ENCODE measurements at places on chromosomes 11 and 22. TPM values are rescaled to one million over a fixed set of nuclear protein-coding genes. Genes with fewer than 3 reads are reported as not detected.

DNA sequence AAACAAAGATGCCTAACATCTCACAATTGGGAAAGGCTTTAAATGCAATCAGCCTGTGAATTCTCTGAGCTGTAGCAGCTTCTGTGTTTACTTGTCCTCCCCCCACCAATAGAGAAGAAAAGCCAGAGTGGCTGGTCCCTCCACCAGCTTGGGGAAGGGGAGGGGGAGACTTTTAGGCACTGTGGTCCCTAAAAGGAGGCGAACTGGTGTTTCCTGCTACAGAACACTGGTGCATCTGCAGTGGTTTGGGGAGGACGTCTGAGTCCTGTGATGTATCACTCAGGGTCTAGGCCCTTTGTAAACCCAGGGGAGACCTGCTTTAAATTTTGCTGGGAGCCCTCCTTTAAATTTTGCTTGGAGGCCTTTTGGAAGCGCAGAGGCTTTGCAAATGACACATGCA is 16.9 kb downstream of the TNRC6B start:
- peaks cover 44% of the 10 kb centered on the region for H3K4me1 ChIP-seq
- H3K4me3 ChIP-seq: no peak overlapping the region
- no peaks in the 10 kb centered on the region for H3K36me3 ChIP-seq
- no peak overlapping the region for H3K27ac ChIP-seq
- no peak for DNase-seq
- no peaks in the 10 kb centered on the region for H3K27me3 ChIP-seq

DNA sequence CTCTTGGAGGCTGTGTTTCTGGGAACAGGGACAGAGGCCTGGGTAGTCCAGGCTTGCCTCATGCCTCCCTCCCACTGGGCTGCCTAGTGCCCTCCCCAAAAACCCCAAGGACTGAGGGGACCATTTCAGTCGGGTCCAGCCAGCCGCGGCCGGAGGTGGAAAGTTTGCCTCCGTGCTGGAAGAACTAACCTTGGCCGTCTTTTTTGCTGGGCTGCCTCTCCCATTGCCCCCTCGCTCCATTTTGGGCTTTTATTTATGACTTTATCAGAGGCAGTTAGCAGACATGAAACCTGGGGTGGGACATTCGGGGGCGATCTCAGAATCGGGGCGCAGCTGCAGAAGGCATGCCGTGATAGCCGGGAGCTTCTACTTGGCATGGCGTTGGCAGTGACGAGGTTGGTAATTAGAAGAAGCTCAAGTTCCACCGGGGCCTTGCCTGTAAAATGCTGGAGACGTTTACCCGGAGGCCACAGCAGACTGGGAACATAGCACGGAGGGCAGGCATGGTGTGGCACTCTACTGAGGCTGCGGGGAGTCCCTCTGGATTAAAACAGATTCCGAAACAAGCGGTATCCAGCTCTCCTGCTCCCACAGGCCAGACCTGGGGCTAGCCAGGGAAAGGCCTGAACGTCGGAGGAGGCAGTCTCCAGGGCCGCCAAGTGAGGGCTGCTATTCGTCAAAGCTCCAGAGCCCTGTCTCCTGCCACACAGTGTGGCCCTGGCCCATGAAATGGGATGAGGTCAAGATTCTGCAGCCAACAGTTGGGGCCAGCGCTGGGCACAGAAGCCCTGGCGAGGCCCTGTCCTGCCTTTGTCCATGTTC is 76.4 kb upstream of the PPARA start:
- no peak for DNase-seq
- peak overlapping the region; percentile 73 for H3K27ac ChIP-seq
- H3K36me3 ChIP-seq: no peaks in the 10 kb centered on the region
- peak overlapping the region; percentile 85 for H3K4me3 ChIP-seq
- H3K4me1 ChIP-seq: no peaks in the 10 kb centered on the region

DNA sequence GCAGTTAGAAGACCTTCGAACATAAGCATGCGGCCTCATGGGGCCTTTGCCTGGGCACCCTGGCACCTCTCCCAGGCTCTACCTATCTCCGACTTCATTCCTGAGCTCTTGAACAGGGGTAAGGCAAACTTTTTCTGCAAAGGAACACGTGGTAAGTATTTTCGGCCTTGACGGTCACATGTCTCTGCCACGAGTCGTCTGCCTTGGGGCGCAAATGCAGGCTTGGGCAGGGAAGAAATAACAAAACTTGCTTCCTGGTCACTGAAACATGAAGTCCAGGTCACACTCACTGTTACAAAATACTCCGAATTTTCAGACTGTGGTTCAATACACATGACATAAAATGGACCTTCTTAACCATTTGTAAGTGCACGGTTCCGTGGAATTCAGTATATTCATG is 3.4 kb upstream of the ASCL2 start:
- no peak for DNase-seq
- H3K27ac ChIP-seq: no peak overlapping the region
- no peaks in the 10 kb centered on the region for H3K4me1 ChIP-seq

The CECR2 gene
- 5.1 TPM for total RNA-seq

DNA sequence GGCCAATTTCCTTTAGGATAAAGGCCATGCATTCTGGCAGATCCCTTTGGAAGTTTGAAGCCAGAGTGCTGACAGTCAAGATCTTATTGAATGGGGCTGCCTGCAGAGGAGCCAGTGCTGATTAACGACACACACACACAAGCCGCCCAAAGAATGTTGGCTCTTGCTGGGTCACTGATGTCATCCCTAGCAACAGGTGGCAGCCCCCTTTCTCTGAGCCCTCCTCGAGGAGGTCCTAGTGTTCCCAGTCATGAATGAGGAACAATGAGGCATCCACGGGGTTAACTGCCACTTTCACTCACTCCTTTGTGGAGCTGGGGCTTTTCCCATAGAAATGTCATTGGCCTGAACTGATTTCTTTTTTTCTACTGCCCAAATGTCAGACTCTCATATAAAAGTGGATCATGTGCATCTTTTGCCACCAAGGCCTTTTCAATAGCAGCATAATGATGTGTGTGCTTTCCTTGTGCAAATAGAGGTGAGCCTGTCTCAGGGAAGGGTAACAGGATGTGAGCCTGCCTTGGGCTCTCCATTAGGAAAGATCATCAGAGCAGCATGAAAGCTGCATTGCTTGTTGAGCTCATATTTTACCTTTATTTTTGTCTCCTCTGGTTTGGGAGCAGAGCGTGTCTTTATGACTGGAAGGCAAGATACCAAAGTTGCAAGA is 301.8 kb upstream of the MTNR1B start:
- H3K27me3 ChIP-seq: no peaks in the 10 kb centered on the region
- DNase-seq: no peak
- H3K27ac ChIP-seq: no peak overlapping the region
- H3K36me3 ChIP-seq: no peaks in the 10 kb centered on the region

- DNase-seq: no peak
- H3K36me3 ChIP-seq: no peaks in the 10 kb centered on the region
- H3K27ac ChIP-seq: no peak overlapping the region
Measured at GRCh38 chr22:38970551-38970950, 11.6 kb upstream of the APOBEC3B start.

DNA sequence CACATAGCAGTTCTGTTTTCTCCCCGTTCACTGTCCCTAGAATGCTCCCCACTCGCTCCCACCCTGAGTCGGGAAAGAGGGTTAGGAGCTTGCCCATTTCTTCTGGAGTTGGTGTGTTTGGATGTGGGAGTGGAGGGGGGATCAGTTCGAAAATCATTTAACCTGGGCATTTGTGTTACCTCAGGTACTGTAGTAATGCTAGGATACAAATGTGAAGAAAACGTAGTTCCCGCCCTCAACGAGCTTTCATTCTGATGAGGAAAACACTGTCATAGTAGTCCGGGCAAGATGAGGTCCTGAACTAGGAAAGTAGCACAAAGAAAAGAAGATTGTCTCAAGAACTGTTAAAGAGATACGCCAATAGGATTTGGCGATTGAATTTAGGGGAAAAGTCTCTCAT is 539 bp downstream of the SDHD start:
- H3K4me3 ChIP-seq: peak overlapping the region; percentile 60
- DNase-seq: no peak
- H3K36me3 ChIP-seq: peaks cover 24% of the 10 kb centered on the region
- H3K27ac ChIP-seq: peak overlapping the region; percentile 84
- H3K4me1 ChIP-seq: no peaks in the 10 kb centered on the region

GRCh38 chr11:100756559-100756958 is 69.5 kb downstream of the ARHGAP42 start:
- no peak overlapping the region for H3K27ac ChIP-seq
- DNase-seq: no peak
- no peaks in the 10 kb centered on the region for H3K36me3 ChIP-seq
- no peaks in the 10 kb centered on the region for H3K27me3 ChIP-seq
- H3K4me1 ChIP-seq: peaks cover 15% of the 10 kb centered on the region
- no peak overlapping the region for H3K4me3 ChIP-seq

DNA sequence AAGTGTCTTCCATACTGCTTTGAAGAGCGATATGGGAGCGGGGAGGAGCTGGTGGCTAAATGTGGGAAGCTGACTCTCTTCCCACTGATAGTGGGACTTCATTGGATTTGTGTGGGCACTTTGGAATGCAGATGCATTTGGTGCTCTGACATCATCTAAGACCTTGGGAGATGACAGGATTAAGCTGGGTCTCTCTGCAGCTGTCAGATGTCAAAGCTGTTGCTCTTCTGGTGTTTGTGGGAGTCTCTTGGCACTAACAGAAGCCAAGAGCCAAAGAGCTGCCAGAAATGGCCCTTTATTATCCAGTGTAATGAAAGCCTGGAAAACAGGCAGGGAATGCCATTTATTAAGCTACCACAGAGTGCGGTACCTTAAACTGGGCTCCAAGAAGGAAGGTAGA is 20.6 kb downstream of the GRAMD1B start:
- no peaks in the 10 kb centered on the region for H3K27me3 ChIP-seq
- no peak for DNase-seq
- H3K36me3 ChIP-seq: no peaks in the 10 kb centered on the region
- no peaks in the 10 kb centered on the region for H3K4me1 ChIP-seq
- no peak overlapping the region for H3K4me3 ChIP-seq

The MMP8 gene
- not detected for total RNA-seq

- H3K27me3 ChIP-seq: no peaks in the 10 kb centered on the region
- peaks cover 9% of the 10 kb centered on the region for H3K4me1 ChIP-seq
- peak overlapping the region; percentile 3 for H3K4me3 ChIP-seq
- H3K36me3 ChIP-seq: no peaks in the 10 kb centered on the region
Measured at GRCh38 chr11:64000740-64001483, 14.7 kb downstream of the OTUB1 start.

Measured in tibial nerve (tissue), 4 donors.